ENCODE measurements at places on chromosomes 4 and X.

GRCh38 chrX:10579112-10580011 lies 41.0 kb downstream of the MID1 start:
- no peak for DNase-seq

GRCh38 chr4:87631668-87632067 lies 18.4 kb upstream of the DMP1 start:
- DNase-seq = no peak

- no peak for DNase-seq
Observed at GRCh38 chr4:73772363-73772762, 32.0 kb downstream of the CXCL8 start.

GRCh38 chr4:72558655-72559054 lies 10.4 kb downstream of the ADAMTS3 start:
- DNase-seq = no peak

DNA sequence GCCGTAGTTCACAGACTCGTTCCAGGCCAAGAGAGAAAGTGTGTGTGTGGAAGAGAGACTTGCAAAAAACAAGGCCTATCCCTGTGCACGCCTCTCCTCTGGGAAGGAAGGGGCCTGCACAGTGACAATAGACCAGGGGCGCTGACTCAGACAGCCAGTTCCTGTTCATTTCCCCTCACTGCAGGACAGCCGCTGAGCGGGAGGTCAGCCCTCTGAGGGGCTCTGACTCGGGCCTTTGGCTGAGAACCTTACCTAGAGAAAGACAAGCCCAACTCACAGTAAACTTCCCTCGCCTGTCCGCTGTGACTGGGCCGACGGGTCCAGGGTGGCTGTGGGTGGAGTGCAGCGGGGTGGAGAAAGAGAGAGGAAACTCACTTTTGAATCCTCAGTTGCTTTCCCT lies 52.1 kb downstream of the RTL5 start:
- no peak for DNase-seq

All from hematopoietic multipotent progenitor cell treated with erythropoietin and hydrocortisone succinate and interleukin-3 and kit ligand, for 4 days (in vitro differentiated cells).